ENCODE measurements at places on chromosomes 2 and 18.

GRCh38 chr2:13583609-13584008, 866.9 kb downstream of the TRIB2 start:
- no peaks in the 10 kb centered on the region for H3K27me3 ChIP-seq
- no peak overlapping the region for H3K27ac ChIP-seq

DNA sequence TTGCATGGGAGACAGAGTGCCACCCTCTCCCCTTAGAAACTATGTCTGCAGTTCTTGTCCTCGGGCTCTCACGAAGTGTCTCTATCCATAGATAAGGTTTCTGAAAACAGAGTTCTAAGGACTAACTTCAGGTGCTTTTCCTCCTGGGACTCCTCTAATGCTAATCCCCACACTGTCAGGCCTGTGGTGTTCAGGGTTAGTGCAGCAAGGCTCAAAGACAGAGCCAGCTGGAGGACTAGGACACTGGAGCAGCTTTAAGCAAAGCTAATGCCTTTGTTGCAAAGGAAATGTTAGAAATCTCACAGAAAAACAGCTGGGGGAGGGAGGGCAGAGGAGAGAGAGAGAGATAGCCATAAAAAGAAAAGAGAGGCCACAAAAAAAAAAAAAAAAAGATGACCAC, 824.0 kb upstream of the FSHR start:
- DNase-seq = no peak
- H3K4me3 ChIP-seq = no peak overlapping the region
- H3K4me1 ChIP-seq = peaks cover 8% of the 10 kb centered on the region

DNA sequence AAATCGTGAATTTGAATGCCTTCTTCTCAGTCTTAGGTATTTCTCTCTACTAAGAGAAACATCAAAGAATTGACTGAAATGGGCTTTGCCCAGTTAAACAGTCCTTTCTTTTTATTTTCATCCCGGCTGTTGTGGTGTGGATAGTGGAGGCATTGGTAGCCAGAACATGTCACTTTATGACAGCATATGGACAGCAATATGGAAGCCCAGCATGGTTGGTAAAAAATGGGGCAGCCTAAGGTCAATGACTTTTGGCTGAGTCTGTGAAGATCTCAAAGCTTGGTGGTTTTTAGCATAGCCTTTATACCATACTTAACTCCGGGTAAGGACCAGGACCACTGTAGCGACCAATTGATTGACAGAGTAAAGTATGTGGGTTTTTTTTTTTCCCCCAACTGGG, 3.2 kb downstream of the CERS6 start:
- no peak overlapping the region for H3K27ac ChIP-seq
- no peaks in the 10 kb centered on the region for H3K36me3 ChIP-seq
- DNase-seq = no peak
- H3K4me3 ChIP-seq = no peak overlapping the region

DNA sequence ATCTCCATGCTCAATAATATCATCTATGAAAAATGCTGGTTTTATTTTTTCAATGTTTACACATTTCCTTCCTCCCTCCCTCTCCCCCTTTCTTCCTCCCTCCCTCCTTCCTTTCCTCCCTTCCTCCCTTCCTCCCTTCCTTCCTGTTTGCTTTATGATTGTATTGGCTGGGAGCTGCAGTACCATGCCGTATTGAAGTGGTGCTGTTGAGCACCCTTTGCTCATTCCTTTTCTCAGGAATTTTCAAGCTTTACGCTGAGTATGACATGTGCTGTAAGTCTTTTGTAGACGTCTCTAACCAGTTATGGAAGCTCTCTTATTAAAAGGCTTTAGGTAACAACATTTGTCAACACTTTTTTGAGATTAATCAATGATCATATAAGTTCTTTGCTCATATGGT, 100.4 kb downstream of the SNTG2 start:
- H3K27me3 ChIP-seq = no peaks in the 10 kb centered on the region
- no peak overlapping the region for H3K4me3 ChIP-seq

DNA sequence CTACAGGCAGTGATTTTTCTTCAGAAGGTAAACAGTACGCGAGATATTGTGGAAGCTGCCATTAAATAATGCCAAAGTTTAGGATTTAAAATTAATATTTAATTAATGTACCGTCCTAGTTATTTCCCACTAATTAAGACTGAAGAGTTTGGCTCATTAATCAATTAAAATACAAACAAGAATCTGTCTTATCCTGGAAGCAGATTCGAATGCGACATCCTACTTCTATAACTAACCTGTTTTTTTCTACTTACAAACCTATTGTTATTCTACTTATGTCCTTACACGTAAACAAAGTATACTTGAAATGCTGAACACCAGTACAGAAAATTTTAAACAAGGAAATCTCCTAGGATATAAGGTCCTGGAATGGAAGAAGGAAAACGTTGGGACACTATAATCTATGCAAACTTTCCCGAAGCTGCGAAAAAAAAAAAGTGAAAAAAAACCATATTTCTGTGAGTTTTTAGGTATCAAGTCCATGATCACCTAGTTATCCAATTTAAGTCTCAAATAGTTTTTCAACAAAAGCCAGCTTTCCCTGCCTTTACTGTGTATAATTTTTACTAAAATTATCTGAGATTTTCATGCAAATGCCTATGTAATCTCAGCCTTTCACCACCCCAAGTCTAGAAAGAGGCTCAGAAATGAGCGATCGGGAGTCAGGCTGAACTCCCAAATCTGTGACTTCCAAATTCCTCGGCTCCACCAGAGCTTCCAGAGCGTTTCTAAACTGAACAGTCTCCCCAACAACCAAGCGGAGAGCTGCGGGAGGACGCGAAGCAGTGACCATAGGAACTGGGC, 1.2 kb upstream of the C2orf15 start:
- no peak for DNase-seq
- no peaks in the 10 kb centered on the region for H3K4me1 ChIP-seq
- H3K36me3 ChIP-seq = no peaks in the 10 kb centered on the region
- no peaks in the 10 kb centered on the region for H3K27me3 ChIP-seq

GRCh38 chr2:19355416-19355821, 3.0 kb downstream of the OSR1 start:
- peak overlapping the region; percentile 87 for H3K27ac ChIP-seq
- peaks cover 28% of the 10 kb centered on the region for H3K36me3 ChIP-seq
- no peaks in the 10 kb centered on the region for H3K27me3 ChIP-seq
- H3K4me1 ChIP-seq = no peaks in the 10 kb centered on the region

- H3K4me1 ChIP-seq = no peaks in the 10 kb centered on the region
- no peak for DNase-seq
- H3K4me3 ChIP-seq = no peak overlapping the region
- H3K27me3 ChIP-seq = no peaks in the 10 kb centered on the region
- no peaks in the 10 kb centered on the region for H3K36me3 ChIP-seq
Measured at GRCh38 chr2:3160751-3161330, 216.8 kb downstream of the EIPR1 start.

Data from right atrium auricular region (tissue), 2 donors.